BE2C (cell line): ENCODE measurements at places on chromosomes 11 and 22.

- no peak for DNase-seq
Measured at GRCh38 chr11:86669424-86669823, 3.0 kb downstream of the ME3 start.

DNA sequence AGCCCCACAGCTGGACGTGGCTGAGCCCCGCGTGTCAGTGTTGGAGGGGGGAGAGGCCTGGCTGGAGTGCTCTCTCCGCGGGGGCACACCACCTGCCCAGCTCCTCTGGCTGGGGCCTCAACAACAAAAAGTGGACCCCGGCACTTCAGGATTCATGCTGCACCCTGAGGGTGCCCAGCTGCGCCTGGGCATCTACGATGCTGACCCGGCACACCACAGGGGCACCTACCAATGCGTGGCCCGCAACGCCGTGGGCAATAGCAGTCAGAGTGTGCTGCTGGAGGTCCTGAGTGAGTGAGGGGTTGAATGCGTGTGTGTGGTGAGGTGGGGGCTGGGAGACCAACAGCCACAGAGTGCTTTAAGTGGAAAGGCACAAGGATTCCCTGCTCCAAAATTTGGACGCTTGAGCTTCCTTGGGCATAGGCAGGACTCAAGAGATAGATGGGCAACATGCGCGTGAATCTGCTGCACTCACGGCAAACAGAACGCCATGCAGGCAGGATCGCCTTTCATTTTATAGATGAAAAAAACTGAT lies 7.6 kb downstream of the VSIG10L2 start:
- no peak for DNase-seq

GRCh38 chr11:114276077-114276476 lies 20.1 kb upstream of the NNMT start:
- DNase-seq = no peak

- no peak for DNase-seq
Measured at GRCh38 chr11:76791861-76792260, 8.7 kb downstream of the TSKU start.

DNA sequence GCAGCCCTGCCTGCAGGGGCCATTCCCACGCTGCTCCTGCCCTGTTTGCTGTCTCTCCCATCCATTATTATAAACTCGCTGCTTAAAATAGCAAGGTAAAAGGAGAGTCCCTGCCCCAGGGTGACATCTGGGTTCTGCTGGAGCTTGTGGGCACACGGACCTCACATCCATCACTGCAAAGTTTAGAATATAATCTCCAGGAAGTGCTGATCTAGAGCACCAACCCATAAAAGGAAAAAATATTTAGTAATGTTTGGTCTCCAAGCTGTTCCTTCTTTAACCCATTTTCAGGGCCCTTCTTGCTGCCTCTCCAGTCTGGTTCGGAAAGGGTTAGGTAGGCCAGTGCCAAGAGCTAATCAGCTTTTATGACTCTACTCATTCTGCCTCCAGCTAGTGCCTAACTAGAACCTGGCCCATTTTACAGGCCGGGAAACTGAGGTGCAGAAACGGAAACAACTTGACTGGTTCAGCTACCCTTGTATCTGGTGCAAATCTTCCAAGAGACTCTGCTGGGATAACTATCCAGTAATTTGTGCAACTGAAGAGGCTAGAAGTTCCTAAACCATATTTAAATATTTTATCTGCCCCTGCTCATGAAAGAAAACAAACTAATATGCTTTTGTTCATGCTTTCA lies 37.5 kb downstream of the IRAG1 start:
- DNase-seq = no peak

- DNase-seq = peak; percentile 41
Measured at GRCh38 chr11:17734986-17735817, 621 bp downstream of the KCNC1 start.

GRCh38 chr11:45379162-45379863 lies 93.2 kb upstream of the SYT13 start:
- no peak for DNase-seq

- no peak for DNase-seq
Measured at GRCh38 chr11:79362206-79362757, 78.5 kb downstream of the TENM4 start.

DNA sequence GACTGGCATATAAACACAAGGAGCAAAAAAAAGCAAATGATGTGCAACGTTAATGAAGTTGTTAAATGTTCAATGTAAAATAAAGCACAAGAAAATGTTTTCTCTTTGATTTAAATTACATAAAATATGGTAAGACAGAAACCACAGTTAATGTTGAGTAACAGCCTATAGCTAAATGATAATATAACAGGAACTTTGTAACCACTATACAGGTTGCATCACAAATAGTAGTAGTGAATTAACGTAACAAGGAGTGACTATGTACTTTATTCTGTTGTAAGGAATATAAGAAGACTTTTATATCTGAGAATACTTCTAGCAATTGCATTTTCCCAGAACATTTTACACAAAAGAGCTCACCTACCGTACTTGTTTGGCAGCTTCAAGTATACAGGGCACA lies 16.9 kb downstream of the SAAL1 start:
- DNase-seq = no peak

GRCh38 chr11:19079643-19080440 lies 19.3 kb upstream of the MRGPRX2 start:
- DNase-seq = no peak

- DNase-seq = peak; percentile 27
Measured at GRCh38 chr11:32231909-32232493, 141.1 kb downstream of the RCN1 start.

DNA sequence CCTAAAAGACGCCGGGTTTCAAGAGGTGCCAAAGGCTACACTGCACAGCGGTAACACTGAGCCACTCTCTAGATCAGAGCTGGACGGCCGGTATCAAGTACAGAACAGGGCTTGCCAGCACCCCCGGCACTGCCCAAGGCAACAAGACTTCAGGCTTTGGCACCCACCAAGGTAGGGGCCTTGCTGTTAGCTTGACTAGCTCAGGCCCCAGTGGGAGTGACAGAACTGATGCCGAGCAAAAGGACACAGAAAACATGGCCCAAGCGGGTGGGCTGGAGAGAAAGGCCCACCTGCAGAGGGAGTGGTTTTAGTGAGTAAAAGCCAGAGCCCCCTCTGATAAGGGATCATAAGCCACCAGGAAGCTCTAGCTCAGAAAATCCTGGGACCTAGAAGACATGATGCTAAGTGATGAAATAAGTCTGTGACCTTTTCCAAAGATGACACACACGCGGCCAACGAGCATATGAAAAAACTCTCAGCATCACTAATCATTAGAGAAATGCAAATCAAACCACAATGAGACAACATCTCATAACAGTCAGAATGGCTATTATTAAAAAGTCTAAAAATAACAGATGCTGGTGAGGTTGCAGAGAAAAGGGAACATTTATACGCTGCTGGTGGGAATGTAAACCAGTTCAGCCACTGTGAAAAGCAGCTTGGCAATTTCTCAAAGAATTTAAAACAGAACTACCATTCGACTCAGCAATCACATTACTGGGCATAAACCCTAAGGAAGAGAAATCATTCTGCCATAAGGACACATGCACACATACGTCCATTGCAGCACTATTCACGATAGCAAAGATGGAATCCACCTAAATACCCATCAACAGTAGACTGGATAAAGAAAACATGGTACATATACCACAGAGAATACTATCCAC lies 12.9 kb downstream of the EHD1 start:
- DNase-seq = no peak

DNA sequence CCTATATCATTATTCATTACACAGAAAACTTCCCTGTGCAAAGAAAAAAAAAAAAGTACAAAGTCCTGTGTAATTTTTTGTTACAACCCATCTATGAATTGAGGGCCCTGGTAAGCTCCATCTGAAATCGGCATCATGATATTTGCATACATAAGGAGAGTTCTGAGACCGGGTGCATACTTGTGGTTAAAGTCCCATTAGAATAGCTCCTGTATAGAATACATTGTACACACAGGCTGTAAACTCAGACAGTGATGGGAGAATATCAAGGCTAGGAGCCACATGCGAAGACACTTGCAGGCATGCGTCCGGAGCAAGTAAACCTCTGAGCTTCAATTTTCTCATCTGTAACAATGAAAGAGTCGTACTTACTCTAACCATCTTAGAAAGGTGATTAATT lies 353.2 kb downstream of the ETS1 start:
- no peak for DNase-seq

DNA sequence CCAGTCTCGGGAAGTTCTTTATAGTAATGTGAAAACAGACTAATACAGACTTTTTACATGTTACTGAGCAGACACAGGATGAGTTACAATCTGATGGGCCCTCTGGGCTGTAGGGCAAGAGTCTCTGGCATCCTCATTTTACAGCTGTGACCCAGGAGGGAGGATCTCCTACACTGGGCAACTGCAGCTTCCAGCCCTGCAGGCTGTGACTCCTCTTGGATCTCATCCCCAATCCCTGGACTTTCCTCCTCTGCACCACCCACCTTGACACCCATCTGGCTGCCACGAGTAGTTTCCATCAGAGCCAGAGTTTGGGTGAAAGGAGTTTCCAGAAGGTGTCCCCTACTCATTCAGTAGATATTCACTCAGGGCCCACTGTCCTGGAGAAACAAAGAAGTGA lies 48.9 kb upstream of the MYEOV start:
- no peak for DNase-seq

DNA sequence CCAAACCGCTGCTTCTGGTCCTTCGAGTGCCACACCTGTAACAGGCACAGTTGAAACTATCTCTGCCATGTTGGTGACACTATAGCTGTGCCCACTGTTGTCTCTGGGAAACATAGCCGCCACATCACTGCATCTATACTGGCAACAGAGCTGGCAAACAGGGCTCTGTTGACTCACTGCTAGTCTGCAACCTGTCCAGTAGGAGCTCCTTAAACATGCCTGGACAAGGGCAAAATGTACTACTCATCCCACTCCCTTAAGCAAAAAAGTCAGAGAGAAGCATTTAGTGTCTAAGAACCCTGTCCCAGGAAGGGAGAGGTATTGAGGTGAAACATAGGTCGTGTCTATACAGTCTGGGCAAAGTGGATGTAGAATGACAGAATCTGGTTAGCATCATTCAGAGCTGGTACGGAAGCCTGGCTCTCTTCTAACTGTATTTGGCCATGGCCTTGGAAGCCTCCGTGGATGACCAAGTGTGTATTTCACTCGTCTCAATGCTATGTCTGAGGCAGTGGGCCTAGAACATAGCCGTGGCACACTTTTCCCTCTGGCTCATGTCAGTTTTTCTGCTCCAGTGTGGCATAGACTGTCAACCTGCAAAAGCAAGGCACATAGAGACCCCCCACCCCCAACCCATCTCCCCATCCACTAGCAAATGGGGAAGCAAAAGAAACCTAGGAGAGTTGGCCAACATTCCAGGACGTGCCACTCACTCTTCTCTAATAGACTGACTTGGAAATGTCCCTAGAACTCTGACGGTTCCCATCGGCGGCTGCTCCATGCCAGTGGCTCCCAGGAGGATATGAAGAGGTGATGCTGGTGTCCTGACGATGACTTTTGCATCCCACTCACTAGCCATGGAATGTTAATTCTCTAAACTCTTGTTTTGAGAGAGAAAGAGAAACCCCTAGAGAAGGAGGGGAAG lies 21.4 kb upstream of the PISD start:
- no peak for DNase-seq

GRCh38 chr11:22879630-22880029 lies 19.4 kb upstream of the CCDC179 start:
- no peak for DNase-seq

DNA sequence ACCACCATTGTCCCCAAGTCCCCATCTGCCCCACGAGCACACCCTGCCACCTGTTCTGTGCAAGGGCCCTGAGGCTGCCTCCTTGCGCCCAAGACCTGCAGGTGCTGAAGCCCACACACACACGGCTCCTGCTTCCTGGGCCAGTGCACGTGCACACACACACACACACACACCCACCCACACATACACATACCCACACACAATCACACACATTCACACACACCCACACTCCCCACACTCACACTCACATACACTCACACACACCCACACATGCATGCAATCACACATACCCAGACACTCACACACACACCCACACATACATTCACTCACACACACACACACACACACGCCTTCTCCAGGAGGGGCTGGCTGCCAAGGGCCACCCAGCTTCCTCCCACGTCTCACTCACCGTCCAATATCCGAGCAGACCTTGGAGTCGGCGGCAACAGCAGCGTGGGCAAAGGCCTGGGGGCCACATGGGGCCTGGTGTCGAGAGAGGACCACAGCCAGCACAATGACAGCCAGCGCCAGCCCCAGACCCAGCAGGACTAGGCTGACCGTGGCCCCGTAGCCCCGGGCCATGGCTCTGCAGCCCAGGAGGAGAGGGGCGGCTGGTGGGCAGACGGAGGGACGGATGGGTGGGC lies 616 bp downstream of the GGT5 start:
- DNase-seq = peak; percentile 67

DNA sequence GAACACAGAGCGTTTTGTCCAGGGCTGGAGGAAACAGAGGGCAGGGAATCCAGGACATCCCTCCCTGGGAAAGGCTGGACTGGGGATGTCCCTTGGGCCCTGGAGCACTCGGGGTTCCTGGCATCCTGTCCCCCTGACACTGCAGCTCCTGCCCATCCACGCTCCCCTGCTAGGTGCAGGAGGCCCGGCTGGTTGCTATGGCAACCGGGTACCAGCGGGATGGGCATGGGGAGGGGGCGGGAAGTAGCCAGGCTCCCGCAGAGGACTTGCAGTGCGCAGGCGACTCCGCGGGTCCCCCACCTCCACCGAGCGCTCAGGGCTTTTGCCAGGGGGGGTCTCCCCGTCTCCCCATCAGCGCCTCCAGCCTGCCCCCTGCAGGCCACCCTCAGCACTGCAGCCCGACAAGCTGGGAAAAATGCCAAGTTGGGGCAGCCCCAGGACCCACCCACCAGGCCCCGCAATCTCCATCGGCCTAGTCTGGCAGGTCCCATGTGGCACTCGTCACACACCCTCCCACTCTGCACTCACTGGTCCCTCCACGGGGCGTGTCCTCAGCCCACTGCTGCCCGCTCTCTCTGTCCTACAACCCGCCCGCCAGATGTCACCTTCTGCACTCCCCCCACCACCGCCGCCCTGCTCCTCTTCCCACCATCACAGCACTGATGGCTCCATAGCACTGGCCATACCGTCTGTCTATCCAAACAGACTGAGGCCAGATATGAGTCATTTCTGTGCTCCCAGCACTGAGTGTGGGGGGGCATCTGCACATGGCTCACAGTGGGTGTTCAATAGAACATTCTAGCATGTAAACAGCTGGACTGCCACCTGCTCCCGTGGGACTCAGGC lies 31.5 kb downstream of the KIAA0930 start:
- peak; percentile 93 for DNase-seq

GRCh38 chr22:17921871-17922821 lies 102.2 kb downstream of the MICAL3 start:
- DNase-seq = no peak

- no peak for DNase-seq
Measured at GRCh38 chr11:66846671-66847091, 3.4 kb downstream of the RCE1 start.
